ENCODE measurements at places on chromosomes 13 and 19.
A peak's percentile ranks its signal among the peaks of the same experiment; 100 is the strongest.

- DNase-seq, result no peak
Observed at GRCh38 chr19:48728911-48729664, 9.6 kb upstream of the MAMSTR start.

DNA sequence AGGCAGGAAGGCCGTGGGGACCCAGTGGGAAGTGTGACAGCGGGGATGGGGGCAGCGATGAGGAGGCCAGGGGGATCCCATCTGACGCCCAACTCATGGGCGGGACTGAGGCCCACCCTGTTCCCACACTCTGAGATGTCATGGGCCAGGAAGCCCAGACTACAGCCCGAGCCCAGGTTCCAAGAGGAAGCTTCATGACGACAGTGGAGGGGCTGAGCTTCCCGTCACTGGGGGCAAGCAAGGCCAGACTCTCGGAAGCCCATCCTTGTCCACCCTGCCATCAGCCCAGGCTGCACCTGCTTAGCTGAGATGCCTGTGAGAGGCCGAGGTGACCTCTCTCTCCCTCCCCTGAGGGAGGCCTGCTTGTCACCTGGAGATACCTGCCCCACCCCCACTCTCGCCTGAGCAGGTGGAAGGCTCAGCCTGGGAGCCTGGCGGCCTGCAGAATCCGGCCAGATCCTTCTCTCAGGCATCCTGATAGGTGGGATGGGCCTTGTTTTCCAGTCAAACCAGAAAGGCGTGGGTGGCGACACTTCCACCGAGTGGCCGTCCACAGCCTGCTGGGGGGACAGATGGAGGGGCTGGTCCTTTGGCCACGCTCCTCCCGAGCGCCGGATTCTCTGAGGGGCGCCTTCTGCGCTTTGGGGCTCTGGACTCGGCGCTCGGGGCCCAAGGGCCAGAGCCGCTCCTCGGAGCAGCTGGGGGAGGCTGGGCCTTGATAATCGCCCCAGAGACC is 4.8 kb downstream of the ZBTB7A start:
- no peak for DNase-seq

DNA sequence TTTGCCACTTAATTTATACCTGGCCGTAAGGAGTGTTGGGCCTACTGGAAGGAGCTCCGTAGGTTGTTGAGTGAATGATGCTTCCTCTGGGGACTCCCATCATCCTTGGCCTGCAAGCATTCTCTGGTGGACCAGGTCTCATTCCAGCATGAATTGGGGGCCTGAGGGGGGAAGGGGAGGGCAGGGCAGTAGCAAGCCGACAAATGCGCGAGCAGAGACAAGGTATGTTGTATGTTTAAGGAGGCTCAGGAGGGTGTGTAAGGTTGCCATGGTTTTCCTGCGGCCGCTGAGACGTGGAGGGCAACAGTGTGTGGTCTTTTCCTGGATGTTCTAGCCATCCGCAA is 749 bp downstream of the ZNF264 start:
- DNase-seq, result no peak

DNA sequence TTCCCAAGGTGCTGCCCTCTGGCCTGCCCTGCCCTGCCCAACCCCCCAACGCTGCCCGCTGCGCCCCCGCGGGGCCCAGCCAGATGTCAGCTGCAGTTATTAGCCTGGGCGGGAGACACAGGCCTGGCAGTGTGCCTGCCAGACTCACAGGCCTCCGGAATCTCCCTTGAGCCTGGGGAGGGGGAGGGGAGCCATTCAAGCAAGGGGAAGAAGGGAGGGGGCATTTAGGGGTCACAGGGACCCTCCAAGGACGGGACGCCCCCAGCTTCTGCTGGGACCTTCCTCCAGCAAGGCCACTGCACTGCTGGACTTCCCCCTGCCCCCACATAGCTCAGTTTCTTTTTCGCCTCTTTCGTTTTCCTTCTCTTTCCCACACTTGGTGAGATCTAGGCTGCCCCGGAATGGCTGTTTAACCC is 2.6 kb upstream of the JUNB start:
- DNase-seq, result peak; percentile 81

DNA sequence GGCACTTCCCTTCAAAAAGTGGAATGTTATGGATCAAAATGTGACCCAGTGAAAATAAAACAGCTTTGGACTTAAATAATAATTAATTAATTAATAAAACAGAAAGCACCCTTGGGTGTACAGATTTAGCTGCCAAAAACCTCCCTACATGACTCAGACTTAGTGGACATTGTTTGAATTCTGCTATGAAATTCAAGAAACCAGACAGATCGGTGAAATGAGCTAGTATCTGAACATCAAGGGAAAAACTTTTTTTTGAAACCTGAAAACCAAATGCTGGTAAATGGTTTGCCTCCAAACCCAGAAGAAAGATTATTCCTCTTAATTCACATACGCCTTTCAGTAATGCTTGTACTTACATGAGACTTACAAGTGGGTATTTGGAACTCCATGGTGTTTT is 33.5 kb downstream of the SOX21 start:
- no peak for DNase-seq

DNA sequence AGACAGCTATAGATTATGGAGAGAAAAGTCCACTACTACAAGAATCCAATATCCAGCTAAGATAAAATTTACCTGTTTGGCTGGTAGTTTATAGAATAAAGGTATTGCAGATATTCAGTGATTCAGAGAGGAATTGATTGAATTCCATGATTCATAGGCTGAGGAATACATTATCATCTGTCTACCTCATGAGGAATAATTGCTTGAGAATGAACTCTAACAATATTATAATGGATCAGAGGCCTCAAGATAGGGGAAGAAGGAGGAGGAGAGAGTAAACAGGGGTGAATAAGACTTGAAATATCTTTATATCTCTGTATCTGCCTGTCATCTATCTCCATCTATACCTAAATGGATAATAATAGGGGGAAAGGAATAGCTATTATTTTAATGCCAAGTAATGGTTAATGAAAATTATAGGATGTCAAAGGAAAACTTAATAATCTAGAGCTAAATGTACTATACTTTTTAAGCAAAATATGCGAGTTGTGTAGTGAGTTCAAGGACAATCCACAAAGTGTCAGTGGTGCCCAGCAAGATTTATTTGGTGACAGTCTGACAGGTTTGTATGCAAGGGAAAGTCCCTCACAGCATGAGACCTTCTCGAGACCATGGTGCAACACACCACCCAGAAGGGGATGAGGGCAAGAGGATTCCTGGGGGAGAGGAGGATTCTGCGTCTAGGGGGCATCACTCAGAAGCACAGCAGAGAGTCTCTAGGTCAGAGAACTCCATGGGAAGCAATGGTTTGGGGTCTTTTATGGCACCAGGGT is 224.5 kb downstream of the GPC5 start:
- DNase-seq, result no peak

DNA sequence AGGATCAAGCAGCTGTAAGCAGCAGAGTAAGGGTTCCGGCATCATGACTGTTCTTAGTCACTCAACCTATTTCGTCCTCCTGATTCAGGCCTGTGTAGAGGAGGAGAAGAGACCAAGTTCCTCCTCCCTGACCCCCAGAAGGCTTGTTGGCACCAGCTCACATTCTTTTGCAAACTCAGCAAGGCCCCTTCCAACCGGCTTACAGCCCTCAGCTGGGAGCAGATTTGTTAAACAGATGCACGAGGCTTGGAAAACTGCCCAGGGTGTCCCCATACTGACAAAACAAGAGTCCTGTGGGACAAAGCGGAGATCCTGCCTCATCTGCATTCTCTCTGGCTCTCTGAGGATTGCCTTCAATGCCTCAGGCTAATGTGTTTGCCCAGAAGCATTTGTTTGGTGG is 113.2 kb upstream of the SOX21 start:
- no peak for DNase-seq

- DNase-seq, result peak; percentile 60
Observed at GRCh38 chr19:16025108-16026101, 50.9 kb upstream of the TPM4 start.
